Activated CD4-positive, alpha-beta T cell treated with anti-CD3 and anti-CD28 coated beads, Interleukin-2, Interleukin-6, amounts not matched to agents 100 ng/mL and 50 ng/mL, durations not matched to agents 16 hours and 8 hours (primary cell): ENCODE measurements at places on chromosomes 5 and 9.
A peak's percentile ranks its signal among the peaks of the same experiment; 100 is the strongest.

DNA sequence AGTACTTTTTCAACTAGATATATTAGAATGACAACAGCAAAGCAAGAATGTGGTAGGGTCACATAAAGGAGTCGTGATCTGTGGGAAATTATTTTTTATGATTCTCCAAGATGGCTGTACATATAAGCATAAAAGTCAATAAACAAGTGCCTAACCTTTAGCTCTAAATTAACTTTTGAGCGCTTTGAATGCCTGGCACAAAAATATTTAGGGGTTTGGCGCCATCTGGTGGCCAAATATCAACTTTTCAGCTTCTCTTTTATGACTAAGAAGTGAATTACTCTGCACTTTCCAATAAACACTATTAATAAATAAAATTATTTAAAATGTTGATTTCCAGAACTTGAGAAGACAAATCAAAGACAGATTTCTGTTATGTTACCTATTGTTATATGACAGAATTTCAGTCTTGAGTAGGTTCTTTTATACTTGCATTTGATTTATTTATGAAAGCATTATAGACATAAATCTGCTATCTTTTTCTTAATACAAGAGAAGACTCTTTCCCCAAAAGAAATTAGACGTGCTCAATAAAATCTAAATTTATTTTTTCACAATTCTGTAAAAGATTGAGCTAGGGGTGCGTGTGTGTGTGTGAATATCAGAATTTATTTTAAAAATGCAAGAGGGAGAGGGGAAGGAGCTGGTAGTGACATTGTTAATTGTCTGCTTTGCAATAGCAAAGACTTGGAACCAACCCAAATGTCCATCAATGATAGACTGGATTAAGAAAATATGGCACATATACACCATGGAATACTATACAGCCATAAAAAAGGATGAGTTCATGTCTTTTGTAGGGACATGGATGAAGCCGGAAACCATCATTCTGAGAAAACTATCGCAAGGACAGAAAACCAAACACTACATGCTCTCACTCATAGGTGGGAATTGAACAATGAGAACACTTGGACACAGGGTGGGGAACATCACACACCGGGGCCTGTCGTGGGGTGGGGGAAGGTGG is 36.7 kb upstream of the ARRDC3 start:
- peak; percentile 70 for DNase-seq

GRCh38 chr5:10153808-10154537 is 95.7 kb downstream of the ATPSCKMT start:
- no peak for DNase-seq

GRCh38 chr9:137607141-137607857 is 1.8 kb downstream of the ARRDC1 start:
- no peak for DNase-seq

GRCh38 chr5:73564675-73565074 is 764 bp downstream of the ANKRA2 start:
- no peak for DNase-seq

GRCh38 chr9:36728651-36729520 is 156.2 kb downstream of the MELK start:
- DNase-seq: peak; percentile 72

- DNase-seq: no peak
Measured at GRCh38 chr9:93701494-93702218, 125.3 kb downstream of the PHF2 start.

DNA sequence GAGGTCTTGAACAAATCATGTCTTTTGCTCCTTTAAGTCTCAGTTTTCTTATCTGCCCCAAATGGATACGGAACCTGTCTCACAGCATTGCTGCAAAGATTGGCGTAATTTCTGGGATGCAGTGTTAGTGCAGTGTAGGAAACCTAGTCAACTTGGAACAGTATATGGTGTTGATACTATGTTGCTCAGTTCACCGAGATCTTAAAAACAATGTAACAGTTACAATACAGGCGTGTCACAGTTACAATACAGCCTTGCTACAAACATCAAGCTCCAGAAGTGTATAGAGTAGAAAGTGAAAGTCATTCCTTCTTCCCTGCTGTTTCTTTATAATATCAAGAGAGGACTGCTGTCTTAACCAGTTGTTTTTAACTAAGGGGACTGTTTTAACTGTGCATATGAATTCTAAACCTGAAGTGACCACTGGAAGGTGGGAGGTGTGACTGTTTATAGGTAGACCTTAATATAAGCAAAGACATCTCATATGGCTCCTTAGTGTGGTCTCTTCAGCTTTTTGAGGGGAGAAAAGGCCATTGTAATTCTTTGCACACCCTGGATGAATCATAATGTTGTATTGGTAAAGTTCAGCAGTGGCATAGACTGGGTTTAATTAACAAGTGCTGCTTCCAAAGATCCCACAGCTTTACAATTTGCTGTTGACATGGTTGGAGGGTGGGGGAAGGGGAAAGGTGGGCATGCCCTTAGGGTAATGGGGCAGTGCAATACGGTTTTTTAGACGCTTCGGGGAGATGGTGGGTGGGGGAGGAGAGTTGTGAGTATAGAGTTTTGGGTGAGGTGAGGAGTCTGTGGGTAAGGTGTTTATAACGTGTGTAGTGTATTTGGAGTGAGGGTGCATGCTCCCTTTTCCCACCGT is 12.9 kb downstream of the PRRC2B start:
- DNase-seq: no peak
